ENCODE measurements at places on chromosomes 5 and 9. TPM values are rescaled to one million over a fixed set of nuclear protein-coding genes. Genes with fewer than 3 reads are reported as not detected.

- no peak for DNase-seq
These were observed 109.8 kb downstream of the NSG2 start for GRCh38 chr5:174155281-174155680.

GRCh38 chr5:24226479-24226878 lies 418.3 kb downstream of the CDH10 start:
- DNase-seq: no peak

- DNase-seq: no peak
These were observed 28.4 kb upstream of the BOD1 start for GRCh38 chr5:173644673-173645436.

DNA sequence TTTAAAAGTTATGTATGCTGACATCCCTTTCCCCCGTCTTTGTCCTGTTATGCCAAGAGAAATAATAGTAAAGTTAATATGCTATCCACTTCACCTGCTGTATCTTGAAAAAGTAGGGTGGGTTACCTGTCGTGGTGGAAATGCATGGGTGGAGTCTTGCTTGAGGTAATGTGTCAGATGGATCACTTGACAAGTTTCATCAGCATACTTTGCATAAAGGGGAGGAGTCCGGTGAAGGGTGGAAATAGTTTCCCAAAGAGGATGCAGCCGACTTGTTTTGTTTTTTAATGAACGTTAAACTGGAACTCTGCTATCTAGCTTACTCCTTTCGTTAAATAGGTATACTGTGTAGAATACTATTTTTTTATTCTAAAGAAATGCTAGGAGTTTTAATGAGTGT lies 9.0 kb upstream of the DMRT3 start:
- no peak for DNase-seq

GRCh38 chr9:105064248-105065097 lies 136.5 kb upstream of the ABCA1 start:
- DNase-seq: no peak

GRCh38 chr5:14429101-14430050 lies 152.2 kb upstream of the OTULINL start:
- no peak for DNase-seq

DNA sequence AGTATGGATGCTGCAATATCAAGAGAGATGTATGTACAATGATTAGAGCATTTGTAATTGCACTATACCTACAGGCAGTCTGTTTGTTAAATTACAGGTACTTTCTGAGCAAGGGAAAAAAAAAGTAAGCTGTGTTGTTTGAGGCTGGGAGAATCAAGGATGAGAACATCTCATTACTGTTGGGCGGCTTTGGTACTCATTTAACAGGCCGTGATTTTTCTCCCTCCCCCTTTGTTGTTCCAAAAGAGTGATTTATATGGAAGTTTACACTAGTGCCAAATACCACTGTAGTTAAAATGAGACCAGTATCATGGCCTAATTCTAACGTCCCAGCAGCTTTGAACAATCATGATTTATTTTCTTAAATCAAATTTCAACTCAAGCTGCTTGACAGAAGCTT lies 71.2 kb upstream of the GNA14 start:
- no peak for DNase-seq

DNA sequence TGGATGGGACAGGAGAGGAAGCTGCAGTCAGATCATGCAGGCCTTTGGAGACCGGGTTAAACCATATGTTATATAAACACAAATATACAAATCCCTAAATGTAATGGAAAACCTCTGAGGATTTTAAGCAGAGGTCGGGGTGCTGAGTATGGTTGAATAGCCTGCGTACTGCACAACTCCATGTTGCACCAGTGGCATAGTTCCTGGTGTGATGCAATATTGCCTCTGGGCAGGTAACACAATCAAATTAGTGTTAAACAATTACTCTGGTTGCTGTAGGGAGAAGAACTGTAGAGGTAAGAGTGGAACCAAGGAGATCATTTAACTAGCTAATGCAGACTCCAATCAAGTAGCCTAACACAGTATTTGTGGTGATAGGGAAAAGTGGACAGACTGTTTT lies 21.3 kb upstream of the RNF145 start:
- no peak for DNase-seq

GRCh38 chr9:16171911-16172310 lies 619.1 kb downstream of the CCDC171 start:
- DNase-seq: no peak

- peak; percentile 2 for DNase-seq
These were observed 114.3 kb downstream of the STARD4 start for GRCh38 chr5:111398013-111398412.

DNA sequence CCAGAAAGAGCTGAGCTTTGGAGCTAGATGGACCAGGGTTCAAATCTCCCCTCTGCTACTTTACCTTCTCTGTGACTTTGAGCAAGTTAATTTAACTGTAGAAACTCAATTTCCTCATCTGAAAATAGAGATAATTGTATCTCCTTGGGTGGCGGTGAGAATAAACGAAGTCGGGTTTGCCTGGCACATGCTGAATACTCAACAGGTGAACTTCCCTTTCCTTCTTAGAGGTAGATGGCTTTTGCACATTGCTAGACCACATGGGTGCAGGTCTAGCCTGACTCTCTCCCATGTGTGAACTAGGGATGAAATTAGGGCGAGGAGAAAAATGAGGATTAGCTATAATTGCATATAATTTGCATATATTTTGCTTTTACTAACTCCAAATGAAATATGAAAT lies 31.4 kb upstream of the GTF2H2C start:
- no peak for DNase-seq

- no peak for DNase-seq
These were observed 59.2 kb upstream of the FER start for GRCh38 chr5:108688485-108688884.

- no peak for DNase-seq
These were observed 58.4 kb upstream of the FOXE1 start for GRCh38 chr9:97794666-97795065.

DNA sequence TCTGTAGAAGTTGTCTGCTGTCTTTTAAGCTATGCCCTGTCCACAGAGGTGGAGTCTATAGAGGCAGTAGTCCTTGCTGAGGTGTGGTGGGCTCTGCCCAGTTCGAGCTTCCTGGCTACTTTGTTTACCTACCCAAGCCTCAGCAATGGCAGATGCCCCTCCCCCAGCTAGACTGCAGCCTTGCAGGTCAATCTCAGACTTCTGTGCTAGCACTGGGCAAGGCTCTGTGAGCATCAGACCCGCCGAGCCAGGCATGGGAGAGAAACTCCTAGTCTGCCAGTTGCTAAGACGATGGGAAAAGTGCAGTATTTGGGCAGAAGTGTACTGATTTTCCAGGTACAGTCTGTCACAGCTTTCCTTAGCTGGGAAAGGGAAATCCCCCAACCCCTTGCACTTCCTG lies 694.1 kb upstream of the CDH6 start:
- DNase-seq: no peak

DNA sequence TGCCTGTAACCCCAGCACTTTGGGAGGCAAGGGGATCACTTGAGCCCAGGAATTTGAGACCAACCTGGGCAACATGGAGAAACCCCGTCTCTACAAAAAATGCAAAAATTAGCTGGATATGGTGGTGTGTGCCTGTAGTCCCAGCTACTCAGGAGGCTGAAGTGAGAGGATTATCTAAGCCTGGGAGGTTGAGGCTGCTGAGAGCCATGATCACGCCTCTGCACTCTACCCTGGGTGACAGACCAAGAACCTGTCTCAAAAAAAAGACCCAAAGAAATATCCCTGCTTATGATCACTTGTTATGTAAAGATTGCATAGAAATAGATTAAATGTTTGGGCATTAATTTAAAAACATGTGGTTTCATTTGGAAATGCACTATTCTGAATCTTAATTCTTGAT lies 125.1 kb downstream of the UGCG start:
- DNase-seq: no peak

DNA sequence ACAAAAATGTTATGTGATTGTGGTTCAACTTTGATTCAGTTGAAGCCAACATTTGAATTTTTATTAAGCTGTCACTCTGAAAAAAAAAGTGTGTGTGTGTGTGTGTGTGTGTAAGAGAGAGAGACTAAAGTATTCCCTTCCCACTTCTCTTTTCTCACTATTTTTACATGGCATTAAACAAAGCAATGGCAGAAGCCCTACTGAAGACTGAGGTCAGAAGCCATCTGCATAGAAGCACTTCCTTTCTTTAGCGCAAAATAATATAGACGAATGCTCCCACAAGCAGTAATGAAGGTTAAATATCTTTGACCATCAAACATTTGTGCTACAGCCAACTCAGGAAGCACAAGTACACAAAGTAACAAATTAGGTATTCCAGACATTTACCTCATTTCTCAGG lies 540.5 kb downstream of the KCTD16 start:
- no peak for DNase-seq

DNA sequence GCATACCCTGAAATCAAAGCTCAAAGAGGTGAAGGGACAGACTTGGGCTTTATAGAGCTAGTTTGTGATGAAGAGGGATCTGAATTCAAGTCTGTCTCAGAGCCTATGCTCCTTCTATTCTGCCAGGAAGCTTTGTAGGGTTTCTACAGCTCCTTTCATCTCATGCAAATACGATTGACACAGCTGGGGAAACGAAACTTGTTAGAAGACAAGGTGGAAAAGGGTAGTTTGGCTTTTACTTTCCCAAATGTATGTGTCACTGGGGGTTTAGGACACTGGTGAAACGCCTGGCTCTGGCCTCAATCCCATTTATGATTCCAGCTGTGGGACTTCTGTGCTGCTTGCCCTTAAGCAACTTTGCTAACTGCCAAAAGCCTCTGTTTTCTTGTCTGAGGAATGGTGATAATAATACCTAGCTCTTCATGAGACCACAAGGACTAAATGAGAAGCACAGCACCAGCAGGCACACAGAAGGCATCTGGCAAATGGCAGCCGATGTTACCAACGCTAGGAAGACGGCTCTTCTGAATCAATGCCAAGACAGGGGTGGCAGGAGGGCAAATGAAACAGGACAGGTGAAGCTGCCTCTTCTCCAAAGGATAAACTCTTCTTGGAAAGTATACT lies 70.3 kb upstream of the EQTN start:
- no peak for DNase-seq

- DNase-seq: no peak
These were observed 158.8 kb downstream of the CRB2 start for GRCh38 chr9:123514766-123515165.

GRCh38 chr9:72193478-72193881 lies 44.2 kb downstream of the GDA start:
- DNase-seq: no peak

DNA sequence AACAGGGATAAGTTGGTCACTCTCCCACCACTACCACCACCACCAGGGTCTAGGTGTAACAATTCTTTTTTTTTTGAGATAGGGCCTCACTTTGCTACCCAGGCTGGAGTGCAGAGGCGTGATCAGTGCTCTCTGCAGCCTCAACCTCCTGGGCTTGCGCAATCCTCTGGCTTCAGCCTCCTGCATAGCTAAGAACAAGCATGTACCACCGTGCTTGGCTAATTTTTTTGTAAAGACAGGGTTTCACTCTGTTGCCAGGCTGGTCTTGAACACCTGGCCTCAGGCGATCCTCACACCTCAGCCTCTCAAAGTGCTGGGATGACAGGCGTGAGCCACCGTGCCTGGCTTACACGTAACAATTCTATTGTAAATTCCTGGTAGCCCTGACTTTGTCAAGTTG lies 27.5 kb downstream of the CORO2A start:
- DNase-seq: no peak

- peak; percentile 73 for DNase-seq
These were observed 1.9 kb upstream of the RGMB start for GRCh38 chr5:98771382-98772109.

DNA sequence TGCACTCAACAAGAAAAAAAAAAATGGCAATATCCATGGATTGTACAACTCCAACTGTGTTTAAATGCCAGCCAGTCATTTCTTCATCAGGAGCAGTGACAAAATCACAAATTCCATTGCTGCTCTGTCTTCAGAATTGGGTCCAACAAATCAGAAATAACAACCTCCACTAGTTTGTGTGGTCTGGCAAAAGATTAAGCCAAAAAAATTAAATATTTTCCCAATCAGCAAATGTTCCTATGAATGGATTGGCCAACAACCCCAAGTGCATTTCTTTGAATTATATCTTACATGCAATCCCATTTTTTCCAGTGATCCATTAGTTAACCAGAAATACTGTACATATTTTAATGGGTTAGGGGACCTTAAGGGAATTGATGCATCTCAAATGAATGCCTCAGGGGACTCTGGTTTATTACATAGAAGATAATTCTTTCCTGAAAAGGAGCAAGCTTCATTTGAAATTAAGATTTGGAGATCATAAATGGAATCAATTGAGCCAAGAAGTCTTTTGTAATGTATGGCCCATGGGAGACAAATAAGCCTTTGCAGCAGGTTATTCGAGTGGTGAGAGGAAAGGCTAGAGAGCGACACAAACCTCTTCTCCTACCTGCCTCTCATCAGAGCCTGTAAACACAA lies 131.8 kb downstream of the TLE1 start:
- no peak for DNase-seq

DNA sequence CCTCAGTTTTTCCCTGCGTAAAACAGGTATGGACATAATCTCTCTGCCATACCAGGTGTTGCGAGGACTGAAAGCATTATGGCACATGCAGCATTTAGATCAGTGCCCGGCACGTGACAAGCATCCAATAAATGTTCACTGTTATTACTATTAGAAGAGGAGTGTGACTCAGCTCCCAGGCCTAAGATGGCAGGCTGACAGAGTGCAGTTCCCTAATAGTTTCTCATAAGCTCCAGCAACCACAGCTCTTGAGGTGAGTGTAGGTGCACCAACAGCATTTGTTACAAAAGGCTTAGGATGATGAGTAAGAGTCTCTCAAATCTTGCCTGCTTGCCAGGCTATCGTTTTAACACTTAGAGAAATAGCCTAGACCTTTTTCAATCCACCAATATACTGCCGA lies 28.9 kb upstream of the GLIS3 start:
- DNase-seq: no peak

- DNase-seq: no peak
These were observed 182.6 kb upstream of the ELL2 start for GRCh38 chr5:96144289-96144688.

DNA sequence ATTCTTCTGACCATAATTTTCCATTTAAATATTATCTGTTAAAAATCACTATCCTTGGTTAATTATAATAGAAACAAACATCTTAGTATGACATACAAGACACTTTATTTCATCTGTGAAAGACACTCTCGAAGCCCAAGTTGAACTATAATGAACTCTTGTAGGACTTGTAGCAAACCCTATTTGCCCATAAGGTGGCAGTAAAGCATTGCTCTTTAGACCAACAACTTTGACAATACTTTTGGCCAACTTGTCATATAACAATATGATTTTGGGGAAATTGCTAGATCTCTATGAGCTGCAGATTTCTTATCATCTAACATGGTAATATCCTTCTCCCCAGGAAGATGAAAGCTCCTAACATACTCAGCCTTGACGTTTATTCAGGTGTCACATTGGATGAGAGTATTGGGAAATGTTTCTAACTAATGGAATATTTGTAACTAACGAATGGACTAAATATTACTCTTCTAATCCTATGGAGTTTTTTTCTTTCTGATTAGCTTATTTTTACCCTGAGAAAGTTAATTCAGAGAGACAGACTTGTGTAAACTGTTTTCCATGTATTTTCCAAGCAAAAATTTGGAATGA lies 11.0 kb downstream of the SPINK14 start:
- no peak for DNase-seq

CD72 gene
- 31.9 TPM for total RNA-seq

OBP2A gene
- not detected for total RNA-seq

SLC34A3 gene
- 0.12 TPM for total RNA-seq

TMEM252 gene
- not detected for total RNA-seq

CARTPT gene
- not detected for total RNA-seq

AK8 gene
- total RNA-seq: 0.24 TPM

C9orf43 gene
- 1.1 TPM for total RNA-seq

ZNF879 gene
- 2.6 TPM for total RNA-seq

TLX3 gene
- not detected for total RNA-seq

LRSAM1 gene
- 30.5 TPM for total RNA-seq

NR2F1 gene
- total RNA-seq: not detected

Measured in activated T-cell treated with anti-CD3 and anti-CD28 coated beads, Interleukin-2, amount 50 U/mL, for 72 hours (primary cell).